NCI-H524 (cell line): ENCODE measurements at places on chromosomes 5 and 9.

DNA sequence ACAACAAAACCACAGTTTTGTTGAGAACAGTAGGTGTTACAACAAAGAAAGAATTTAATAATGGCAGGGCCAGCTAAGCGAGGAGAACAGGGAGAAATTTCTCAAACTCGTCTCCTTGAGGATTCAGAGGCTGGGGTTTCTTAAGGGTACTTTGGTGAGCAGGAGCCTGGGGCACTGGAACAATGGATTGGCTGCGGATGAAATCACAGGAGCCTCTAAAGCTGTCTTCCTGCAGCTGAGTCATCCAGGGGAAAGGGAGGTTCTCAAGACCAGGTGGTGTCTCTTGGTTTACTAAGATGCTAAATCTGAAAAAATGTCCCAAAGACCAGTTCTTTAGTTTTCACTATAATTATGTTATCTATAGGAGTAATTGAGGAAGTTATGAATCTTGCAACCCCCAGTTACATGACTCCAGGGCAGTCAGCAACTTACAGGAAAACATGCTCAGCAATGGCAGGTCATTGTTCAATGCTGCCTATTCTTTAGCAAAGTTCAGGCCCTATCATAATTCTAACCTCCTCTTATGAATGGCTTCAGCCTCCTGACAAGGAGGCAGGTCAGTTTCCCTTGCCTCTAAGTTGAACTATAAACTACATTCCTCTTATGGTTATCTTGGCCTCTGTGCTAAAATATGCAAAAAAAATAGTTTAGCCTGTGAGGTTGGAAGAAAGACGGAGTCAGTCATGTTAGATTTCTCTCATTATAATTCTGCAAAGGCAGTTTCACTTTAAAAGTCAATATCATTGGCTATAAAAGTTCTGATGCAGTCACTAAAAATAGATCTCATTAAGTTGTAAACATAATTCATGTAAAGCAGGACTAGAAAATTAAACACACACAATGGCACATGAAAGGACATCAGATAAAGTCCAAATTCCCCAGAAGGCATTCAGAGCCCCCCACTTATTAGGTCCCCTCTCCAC, 63.3 kb upstream of the CKS2 start:
- DNase-seq = no peak

- no peak for DNase-seq
These were observed 45.2 kb downstream of the CDC14B start for GRCh38 chr9:96574455-96574854.

DNA sequence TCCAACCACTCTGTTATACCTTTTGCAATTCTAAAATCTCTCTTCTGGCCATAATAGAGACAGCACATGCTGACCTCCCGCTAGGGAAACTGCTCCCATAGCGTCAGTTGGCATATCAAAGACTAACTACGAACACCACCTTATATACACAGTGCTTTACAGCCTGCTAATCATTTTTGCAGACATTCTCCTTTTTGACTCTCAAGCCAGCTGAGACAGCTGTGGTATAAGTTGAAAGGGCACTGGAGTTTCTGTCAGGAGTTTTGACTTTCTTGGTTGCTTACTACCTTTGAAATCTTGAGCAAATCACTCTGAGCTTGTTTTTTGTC, 160.2 kb upstream of the TBCA start:
- DNase-seq = no peak

DNA sequence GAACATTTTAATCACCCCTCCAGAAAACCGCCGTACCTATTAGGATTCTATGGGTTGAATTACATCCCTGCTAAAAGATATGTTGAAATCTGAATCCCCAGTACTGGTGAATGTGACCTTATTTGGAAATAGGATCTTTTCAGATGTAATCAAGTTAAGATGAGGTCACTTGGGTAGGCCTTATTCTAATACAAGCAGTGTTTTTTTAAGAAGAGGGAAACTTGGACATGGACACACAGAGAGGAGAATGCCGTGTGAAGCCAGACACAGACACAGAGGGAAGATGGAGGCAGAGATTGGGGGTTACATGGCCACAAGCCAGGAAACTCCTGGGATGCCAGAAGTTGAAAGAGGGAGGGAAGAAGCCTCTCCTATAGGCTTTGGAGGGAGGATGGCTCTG, 183.5 kb downstream of the GNA14 start:
- no peak for DNase-seq

DNA sequence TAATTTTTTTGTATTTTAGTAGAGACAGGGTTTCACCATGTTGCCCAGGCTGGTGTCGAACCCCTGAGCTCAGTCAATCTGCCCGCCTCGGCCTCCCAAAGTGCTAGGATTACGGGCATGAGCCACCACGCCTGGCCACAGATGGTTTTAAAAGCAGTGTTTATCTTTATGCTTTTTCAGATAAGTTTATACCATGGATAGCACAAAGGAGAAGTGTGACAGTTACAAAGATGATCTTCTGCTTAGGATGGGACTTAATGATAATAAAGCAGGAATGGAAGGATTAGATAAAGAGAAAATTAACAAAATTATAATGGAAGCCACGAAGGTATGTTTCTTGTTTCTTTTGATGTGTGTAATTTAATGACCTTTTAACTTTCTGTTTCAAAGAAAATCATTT, 35.1 kb downstream of the POLK start:
- DNase-seq = no peak

DNA sequence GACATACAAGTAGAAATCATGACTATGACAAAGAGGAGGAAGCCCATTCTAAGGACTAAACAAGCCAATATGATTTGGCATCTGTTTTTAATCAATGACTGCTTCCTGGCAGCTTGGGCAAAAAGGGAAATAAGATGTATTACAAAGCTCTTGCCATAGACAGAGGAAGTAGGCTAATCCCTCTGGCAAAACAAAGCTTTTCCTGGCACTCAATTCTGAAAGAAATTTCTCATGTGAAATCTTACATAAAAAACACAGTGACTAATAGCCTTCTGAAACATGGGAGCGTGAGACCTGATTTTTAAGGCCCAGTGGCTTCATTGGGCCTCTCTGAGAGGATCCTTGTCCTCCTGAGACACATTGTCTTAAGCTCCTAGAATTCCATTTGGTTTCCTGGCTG, 93.6 kb downstream of the COL23A1 start:
- DNase-seq = no peak

- no peak for DNase-seq
These were observed 3.1 kb upstream of the FCHSD1 start for GRCh38 chr5:141654298-141654697.

DNA sequence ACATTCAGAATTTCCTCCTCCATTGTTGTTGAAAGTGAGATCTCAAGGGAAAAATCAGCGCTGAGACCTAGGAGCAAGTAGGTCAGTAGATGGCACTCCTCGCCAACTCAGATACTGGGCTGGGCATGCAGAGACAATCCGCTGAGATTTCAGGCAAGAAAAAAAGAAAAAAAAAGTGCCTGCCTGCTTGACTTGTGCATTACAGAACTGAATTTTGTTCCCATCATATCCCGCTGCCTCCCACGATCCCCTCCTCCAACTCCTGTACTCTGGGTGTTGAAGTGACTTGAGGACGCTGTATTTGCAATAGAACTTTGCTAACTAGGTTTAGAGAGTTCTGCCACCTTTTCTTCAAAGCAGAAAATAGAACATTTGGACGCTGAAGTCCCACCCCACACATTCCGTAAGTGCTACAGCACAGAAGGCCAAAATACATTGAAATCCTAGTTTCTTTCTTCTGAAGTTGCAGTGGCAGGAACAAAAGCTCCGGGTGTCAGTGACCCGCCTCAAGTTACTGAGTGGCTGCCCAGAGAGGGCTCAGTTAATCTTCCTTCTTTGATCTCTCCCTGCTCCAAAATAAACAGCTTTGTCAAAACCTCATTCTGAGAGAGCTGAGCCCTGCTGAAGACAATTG, 265.8 kb downstream of the MLLT3 start:
- DNase-seq = peak; percentile 41

GRCh38 chr5:169162407-169162806, 138.5 kb downstream of the SLIT3 start:
- no peak for DNase-seq

- no peak for DNase-seq
These were observed 93.8 kb downstream of the OXCT1 start for GRCh38 chr5:41776435-41776834.

- DNase-seq = no peak
These were observed 705.4 kb upstream of the RIOK2 start for GRCh38 chr5:97888439-97888838.

- DNase-seq = no peak
These were observed 113.8 kb downstream of the RPS23 start for GRCh38 chr5:82164176-82164976.

DNA sequence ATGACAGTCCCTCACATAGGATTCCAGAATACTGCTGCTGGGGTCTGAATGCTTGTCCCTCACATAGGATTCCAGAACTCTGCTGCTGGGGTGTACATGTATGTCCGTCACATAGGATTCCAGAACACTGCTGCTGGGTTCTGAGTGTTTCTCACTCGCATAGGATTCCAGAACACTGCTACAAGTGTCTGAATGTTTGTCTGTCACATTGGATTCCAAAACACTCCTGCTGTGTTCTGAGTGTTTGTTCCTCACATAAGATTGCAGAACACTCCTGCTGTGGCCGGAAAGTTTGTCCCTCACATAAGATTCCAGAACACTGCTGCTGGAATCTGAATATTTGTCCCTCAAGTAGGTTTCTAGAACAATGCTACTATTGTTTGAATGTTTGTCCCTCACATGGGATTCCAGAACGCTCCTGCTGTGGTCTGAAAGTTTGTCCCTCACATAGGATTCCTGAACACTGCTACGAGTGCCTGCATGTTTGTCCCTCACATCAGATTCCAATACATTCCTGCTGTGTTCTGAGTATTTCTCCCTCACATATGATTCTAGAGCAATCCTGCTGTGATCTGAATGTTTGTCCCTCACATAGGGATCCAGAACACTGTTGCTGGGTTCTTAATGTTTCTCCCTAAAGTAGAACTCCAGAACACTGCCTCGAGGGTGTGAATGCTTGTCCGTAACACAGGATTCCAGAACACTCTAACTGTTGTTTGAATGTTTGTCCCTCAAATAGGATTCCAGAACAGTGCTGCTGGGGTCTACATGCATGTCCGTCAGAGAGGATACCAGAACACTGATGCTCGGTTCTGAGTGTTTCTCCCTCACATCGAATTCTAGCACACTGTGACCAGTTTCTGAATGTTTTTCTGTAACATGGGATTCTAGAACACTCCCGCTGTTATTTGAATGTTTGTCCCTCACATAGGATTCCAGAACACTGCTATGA, 200.4 kb downstream of the FOXD4L6 start:
- DNase-seq = no peak

- peak; percentile 100 for DNase-seq
These were observed 63.0 kb downstream of the ADAMTS12 start for GRCh38 chr5:33828626-33829308.

- no peak for DNase-seq
These were observed 300.5 kb downstream of the COX7C start for GRCh38 chr5:86918246-86918645.

DNA sequence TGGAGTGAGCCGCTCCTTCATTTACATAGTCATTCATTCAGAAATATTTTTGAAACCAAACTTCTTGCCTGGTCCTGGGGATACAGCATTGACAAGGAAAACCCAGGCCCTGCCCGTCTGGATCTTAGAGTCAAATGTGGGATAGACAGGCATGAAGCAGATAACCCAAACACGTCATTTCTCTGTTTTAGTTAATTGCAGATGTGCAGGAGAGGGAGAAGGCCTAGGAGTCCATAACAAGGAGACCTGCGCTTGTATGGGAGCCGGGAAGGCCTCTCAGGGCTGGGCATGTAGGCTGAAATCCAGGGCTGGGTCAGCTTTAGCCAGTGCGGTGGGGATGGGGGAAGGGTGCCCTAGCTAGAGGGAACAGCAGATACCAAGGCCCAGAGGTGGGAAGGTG, 43.3 kb downstream of the PRRX2 start:
- no peak for DNase-seq

- DNase-seq = no peak
These were observed 382.7 kb downstream of the ENC1 start for GRCh38 chr5:74257645-74258313.

DNA sequence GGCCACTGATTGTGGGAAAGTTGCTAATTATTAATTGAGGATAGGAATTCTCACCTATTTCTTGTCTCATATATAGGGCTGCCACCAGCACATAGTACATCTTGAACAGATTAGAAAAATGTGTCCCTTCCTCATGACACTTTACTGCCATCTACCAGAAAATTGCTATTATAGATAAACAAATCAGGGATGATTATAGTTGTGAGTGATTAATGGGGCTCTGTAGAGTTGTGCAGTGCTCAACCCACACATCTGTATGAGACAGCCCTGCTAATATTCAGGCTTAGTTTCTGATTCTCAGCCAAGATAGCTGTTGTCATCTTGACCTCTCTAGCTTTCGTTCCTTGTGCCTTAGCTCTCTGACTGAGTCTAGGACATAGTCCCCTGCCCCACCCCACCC, 373.3 kb downstream of the TLE4 start:
- DNase-seq = no peak

GRCh38 chr9:107243742-107244141, 39.3 kb upstream of the RAD23B start:
- DNase-seq = no peak

- DNase-seq = no peak
These were observed 38.1 kb upstream of the EQTN start for GRCh38 chr9:27335075-27335474.

GRCh38 chr9:20623021-20623747, 885 bp upstream of the MLLT3 start:
- peak; percentile 74 for DNase-seq
